Renal pelvis (tissue), 12 donors: ENCODE measurements at places on chromosomes 7 and 10.

DNA sequence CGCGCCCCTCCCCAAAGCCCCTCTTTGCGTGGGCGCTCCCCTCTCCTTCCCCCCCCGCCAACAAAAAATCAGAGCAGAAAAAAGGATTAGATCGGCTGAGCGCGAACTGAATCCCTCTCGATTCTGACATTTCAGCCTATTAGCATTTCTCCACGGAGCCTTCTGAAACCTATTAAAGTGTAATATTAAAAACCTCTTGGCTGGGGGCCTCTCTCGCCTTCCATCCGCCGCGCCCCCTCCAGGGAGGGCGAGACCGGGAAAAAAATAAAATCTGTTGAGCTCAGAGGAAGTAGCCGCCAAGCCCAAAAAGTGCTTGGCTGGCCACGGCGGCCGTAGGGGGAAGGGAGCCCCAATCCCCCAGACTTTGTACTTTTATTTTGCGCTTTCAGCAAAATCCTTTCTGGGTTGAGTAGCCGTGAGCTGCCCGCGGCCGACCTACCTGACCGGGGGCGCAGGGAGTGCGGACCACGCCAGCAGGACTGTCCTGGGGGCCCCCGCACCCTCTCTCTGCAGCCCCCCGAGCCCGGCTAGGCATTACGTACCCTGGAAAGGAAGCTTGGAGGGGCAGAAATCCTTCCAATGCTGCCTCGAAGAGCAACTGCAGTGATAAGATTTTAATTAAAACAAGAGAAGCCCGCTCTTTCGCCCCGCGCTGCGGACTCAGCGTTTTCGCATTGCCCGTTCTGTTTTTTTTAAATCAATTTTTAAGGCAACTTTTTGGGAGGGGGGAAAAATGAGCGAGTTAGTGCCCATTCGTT lies 1.3 kb upstream of the TNRC18 start:
- DNase-seq: no peak

DNA sequence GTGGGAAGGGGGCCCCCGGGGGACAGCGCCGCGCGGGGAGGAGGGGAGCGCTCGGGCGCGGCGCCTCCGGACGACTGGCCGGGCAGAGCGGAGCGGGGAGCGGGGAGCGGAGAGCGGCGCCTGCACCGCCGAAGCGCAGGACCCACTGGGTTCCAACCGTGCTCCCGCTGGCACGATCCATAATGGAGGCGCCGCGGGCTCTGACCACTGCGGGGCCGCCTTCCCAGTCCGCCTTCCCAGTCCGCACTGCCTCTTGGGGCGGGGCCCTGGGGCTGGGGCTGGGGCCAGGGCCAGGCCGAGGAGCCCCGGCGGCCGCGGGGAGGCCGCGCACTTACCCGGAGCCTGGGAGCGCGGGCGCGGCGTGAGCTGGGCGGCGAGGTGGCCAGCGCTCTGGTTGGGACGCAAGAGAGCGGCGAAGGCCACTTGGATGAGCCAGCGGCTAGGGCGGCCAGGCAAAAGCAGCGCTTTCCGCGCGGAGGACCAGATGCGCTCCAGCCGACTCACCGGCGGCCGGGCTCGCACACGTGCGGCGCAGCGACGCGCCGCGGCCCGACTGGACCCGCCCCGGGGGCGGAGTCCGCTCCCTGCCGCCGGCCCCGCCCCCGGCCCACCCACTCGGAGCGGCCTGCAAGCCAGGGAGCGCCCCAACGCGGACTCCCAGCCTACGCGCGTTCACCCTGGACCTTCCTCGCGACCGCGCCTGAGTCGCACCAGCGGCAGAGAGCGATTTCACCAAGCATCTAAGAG lies at the start of gene PUS7:
TSS of gene PUS7 (minus strand) at position 555 of the 747 bp plus-strand sequence. CDS start 13,759 bp downstream, outside the sequence.
- peak; percentile 90 for DNase-seq

DNA sequence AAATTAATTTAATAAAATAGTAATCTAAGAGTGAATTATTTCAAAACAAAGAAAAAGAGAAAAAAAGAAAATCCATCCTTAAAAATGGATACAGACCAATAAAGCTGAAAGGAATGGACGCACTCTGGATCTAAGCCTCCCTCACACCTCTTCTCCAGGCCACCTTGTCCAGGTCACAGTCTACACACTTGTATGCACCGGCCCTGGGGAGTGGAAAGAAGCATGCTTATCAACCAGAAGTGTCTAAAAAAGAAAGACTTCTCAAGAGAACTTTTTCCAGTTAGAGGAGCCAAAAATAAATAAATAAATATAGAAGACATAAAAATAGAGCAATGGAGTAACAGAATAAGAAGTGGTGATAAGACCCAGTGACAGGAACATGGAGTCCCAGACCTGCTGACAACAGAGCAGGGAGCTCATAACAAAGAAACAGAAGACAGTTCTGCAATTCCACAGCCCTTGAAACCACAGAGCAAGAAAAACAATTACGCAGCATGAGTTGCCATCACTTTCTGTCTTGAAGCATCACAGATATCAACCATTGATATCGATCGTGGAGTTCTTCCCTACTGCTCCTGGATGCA lies 311.7 kb upstream of the NFE2L3 start:
- no peak for DNase-seq

GRCh38 chr7:30755384-30756154 lies 3.6 kb downstream of the INMT start:
- DNase-seq: no peak

GRCh38 chr10:91162495-91163268 lies 57.8 kb upstream of the PCGF5 start:
- peak; percentile 53 for DNase-seq

GRCh38 chr10:132411561-132412253 lies 14.7 kb downstream of the PWWP2B start:
- peak; percentile 56 for DNase-seq

DNA sequence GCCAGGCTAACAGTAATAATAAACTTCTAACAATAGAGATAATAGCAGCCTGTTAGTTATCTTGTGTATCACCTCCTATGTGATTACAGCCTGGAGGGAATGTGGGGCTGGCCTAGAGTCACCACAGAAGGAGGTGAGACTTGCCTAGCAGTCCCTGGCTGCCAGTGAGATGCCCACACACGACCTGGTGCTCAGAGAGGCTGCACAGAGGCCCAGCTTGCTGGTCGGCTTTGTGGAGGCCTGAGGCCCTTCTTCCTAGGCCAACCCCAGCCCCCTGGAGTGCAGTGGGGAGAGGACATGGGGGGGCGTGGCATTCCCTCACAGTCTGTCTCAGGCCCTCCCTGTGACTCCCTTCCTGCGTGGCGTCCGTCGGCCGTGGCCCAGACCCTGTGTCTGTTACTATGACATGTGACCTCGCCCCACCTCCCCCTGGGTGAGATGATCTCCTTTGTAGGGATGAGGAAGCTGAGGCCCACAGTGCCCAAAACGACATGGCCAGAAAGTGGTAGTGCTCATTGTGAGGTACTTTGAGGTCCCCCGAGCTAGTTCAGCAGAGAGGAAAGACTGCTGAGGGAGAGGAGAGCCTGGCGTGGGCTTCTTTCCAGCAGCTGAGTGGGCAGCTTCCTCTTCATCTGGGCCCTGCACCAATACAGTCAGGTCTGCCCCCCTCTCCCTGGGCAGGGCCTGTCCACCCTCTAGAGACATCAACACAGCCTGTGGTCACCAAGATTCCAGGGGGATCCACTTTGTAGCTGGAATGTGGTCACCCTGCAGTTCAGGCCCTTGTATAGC lies 29.7 kb downstream of the UNC5B start:
- DNase-seq: no peak

DNA sequence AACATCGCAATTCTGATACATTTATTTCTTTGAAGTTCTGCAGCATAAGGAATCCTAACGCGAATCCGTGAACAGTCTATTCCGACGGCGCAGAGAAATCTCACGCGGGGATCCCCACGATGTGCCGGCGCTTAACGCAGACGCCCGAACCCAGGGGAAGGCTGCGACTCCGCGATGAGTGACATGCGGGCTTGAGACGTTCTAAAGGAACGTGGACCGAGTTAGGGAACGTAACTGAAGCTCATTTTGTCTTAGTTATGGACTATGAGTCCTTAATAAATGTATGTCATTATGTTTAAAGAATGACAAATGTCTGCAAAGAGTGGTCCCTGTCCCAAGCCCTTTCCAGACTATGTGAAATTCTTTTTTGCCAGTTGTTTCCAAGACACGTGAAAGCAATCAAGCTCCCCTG lies 995 bp upstream of the PARD3 start:
- DNase-seq: no peak

GRCh38 chr7:23256731-23257130 lies 10.2 kb downstream of the GPNMB start:
- no peak for DNase-seq

DNA sequence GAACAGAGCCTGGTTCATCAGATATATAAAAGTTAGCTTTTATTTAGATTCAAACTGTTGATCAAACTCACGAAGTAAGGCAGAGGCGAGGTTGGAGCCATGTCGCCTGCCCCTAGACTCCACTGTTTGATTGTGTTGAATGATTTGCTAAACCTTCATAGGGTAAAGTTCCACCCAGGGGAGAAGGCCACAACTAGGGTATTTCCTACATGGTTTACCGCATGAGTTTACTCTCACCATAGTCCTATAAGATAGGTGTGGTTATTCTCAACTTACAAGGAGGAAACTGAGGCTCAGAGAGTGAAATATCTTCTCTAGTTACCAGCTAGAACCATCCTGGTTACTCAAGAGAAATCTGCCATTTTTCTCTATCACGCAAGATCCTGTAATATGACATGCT lies 31.8 kb downstream of the ARHGAP22 start:
- no peak for DNase-seq

- no peak for DNase-seq
These were observed 34.8 kb upstream of the TNPO3 start for GRCh38 chr7:129089521-129090212.

DNA sequence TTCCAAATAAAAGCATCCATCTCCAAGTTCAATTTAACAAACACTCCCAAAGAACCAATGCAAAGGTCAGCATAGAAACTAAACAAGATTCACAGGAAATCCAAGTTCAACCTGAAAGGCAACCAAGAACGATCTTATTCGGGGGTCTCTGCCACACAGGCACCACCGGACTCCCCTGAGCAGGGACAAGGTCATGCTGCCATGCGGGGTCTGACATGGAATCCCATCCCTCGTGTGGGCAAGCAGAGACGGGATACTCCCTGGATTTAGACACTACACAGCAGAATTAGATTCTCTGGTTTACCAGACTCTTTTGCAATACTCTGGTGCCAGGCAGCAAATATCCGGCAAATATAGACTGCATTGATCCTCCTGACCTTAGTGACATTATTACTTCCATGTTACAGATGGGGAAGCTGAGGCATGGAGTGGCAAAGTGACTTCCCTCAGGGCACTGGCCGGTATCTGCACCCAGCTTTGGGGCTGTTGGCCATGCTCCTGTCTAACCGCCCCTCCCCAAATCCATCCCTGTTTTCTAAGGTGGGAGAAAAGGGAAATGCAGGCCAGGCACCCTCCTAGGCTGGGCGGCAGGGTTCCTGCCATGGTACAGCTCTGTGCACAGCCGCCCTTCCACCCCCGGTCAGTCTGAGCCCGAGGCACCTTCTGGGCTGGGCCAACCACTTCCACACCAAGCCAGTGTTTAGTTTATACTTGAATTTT lies 111.8 kb downstream of the VIPR2 start:
- DNase-seq: no peak

DNA sequence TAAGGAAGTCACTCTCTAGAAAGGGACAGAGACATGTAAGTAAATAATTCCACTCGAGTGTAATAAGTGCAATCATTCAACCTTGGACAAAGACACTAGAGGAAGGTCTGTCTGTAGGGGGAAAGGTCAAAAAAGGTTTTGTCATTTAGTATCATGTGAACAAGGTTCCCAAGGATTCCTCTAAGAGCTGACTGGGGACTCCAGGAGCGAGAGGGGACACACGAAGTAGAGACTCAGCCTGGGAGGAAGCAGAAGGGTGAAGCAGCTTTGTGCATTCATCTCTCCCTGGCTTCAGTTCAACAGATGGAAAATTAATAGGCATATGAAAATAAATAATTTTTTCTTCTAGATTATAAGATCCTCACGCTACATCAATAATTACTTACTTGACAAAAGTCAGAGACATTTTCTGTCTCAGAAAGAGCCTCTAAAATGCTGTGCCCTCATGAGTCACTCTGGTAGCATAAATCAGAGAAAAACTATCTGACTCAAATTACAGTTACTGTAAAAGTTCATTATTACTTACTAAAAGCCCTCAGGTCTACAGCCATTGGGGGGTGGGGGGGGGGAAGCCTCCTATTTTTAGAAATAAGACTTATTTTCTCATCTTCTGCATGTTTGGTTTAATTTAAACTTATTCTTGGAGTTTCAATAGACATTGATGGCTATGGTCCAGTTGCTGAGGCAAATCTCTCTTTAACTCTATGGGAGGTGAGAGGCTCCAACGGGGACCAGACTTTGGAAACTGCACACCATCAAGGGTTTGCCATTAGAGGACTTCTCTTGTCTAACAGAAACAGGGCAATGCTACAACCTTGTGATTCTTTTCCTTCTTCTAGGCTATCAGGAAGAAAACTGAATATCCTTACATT lies 275.1 kb upstream of the KLF14 start:
- no peak for DNase-seq

GRCh38 chr7:138188290-138188858 lies 112.1 kb downstream of the AKR1D1 start:
- no peak for DNase-seq

GRCh38 chr10:77311186-77311585 lies 326.4 kb downstream of the KCNMA1 start:
- DNase-seq: no peak
